Activated naive CD8-positive, alpha-beta T cell treated with anti-CD3 and anti-CD28 coated beads, Interleukin-2, amount 10 ng/mL, durations not matched to agents 7 days and 5 days (primary cell): ENCODE measurements at places on chromosomes 7 and 10. TPM values are rescaled to one million over a fixed set of nuclear protein-coding genes. Genes with fewer than 3 reads are reported as not detected.

Gene ANTXRL
- not detected for total RNA-seq

Gene SLC26A3
- total RNA-seq = not detected

Gene NME8
- not detected for total RNA-seq

Gene C7orf57
- 0.40 TPM for total RNA-seq

Gene CFAP69
- total RNA-seq = not detected

Gene FOXK1
- total RNA-seq = 42.1 TPM

Gene TEX36
- total RNA-seq = not detected

Gene RASA4B
- 18.0 TPM for total RNA-seq

Gene PRTFDC1
- total RNA-seq = 2.0 TPM

Gene NEBL
- not detected for total RNA-seq

Gene GDF10
- total RNA-seq = 0.11 TPM

Gene CYP2E1
- 0.80 TPM for total RNA-seq

DNA sequence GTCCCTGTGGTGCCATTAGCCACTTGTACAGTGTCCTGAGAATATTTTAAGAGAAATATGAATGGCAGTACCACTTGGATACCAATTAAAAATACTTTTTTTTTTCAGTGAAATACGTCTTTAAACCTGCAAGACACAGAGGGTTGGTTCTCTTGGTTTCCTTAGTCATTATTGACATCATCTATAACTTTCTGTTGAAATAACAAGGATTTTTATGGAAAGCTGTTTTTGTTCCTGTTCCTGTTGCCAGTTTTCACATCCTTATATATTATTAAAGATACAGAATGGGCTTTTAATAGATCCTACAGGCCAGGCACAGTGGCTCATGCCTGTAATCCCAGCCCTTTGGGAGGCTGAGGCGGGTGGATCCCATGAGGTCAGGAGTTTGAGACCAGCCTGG is 579.9 kb downstream of the AUTS2 start:
- no peak for DNase-seq

GRCh38 chr7:73995330-73995729 is 32.6 kb upstream of the ELN start:
- no peak for DNase-seq

DNA sequence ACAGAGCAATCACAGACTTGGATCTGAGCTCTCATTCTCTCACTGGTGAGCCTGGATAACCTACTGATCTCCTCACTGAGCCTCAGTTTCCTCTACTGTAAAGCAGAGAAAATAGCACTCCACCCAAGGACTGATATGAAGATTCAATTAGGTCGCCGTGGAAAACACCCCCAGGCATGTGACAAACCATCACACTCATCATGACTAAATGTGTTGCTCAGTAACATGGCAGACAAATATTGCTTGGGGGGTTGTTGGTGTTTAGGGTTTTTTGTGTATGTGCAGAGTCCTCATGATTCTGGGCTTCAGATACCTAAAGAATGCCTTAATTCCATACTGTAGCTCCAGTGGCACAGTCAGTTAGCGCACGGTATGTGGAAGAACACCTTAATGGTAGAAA is 122.1 kb upstream of the TCF7L2 start:
- DNase-seq = no peak

DNA sequence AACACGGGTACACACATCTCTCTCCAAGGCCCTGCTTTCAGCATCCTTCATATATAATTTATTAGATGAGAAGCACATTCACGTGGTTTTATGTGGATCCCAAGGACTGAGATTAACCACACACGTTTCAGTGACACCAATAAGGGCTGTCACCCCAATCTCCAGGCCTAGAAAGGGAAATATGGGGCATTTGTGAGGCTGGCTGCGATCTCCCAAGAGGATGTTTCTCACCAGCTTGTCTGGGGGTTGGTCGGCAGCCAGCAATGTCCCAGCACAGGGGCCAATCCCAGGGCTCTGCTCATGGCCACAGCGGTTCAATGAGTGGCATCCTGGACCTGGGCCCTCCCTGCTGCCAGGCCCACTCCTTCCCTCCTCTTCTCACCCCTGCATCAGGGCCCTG is 115.5 kb downstream of the ITIH5 start:
- DNase-seq = no peak

- no peak for DNase-seq
Measured at GRCh38 chr10:89351780-89352597, 24.2 kb downstream of the IFIT3 start.

GRCh38 chr10:69119896-69120295 is 4.1 kb upstream of the VPS26A start:
- DNase-seq = no peak

DNA sequence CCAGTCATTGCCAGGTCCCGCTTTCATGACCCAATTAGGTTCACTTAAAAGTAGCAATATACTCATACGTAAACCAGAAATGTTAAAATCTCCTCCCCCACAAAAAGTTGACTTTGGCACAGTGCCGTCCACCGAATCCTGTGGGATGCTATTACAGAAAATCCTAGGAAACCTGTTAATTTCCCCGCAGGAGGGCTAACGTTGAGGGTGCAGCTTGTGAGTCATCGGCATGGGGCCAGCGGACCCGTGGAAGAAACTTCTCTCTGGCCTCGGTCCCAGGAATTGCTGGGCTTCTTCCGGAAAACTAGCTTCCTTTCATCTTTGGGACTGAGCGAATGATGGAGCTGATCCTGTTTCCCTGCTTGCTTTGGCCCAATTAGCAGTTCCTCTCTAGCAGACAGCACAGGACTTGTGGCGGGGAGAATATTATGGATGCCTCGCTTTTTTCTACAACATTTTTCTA is 13.5 kb downstream of the CRYGN start:
- DNase-seq = no peak

GRCh38 chr10:98391065-98391464 is 23.9 kb downstream of the PYROXD2 start:
- no peak for DNase-seq

DNA sequence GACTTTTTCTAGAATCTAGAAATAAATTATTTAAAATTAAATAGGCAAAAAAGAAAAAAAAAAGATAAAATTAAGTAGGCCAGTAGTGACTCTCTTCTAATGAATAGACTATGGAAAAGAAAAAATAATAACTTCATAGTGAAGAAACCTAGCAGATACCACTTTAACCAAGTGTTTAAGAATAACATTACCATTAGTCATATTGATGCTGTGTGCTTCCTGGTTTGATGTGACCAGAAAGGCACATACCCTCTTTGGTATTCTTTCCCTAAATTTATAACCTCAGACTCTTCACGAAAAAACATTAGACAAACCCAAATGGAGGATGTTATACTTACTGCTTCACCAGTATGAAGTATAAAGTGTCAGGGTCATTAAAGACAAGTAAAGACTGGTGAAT is 42.6 kb downstream of the KIF20B start:
- DNase-seq = no peak

GRCh38 chr10:113219446-113219845 is 269.4 kb downstream of the TCF7L2 start:
- DNase-seq = no peak

DNA sequence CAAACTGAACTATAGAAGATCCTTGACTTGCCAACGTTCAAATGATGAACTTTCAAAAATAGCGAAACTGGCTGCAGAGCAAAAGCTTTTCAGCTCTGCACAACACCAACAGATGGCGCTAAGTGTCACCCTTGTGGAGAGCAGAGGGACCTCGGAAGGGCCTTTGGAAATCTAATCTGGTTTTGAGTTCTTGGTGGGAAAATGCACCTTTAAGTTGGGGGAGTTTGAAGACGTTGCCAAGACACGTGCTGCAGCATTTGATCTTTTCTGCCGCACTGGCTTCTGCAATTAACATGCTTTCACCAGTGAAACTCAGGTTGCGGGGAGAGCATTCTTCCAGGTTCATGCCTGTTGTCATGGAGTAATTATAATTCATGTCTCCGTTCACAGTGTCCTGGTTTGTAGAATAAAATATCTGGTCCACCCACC is 26.3 kb upstream of the WDR11 start:
- no peak for DNase-seq

DNA sequence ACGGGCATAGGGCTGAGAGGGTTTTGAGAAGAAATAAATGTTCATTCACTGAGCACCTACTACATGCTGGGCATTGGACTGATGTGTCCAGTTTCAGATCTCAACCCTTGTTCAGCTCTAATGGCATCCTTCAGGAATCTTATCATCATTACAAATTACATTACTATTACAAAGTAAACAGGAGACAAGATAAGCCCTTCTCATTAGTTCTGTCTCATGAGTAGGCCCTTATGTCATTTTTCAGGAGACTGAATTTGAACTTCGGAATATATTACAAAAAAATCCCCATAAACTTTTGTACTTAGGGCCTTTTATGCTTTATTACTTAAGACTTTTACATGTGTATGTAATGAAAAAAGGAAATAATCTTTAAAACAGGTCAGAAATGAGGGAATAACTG is 289.7 kb downstream of the BAMBI start:
- no peak for DNase-seq

DNA sequence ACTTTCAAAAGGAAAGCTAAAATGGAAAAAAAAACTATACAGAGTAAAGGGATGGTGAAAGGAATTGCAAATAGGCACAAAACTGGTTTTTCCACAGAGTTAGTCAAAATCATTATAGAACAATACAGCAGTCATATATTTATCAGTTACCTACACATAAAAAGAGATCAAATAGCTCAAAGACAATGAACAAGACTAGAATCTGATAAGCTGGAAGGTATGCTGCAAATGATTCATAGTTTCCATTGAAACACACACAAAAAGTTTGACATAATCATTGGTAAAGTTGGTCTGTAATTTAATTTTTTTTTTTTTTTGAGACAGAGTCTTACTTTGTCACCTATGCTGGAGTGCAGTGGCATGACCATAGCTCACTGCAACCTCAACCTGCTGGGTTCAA is 92.4 kb upstream of the SGCE start:
- no peak for DNase-seq

- no peak for DNase-seq
Measured at GRCh38 chr7:70674571-70675010, 457.4 kb upstream of the GALNT17 start.

DNA sequence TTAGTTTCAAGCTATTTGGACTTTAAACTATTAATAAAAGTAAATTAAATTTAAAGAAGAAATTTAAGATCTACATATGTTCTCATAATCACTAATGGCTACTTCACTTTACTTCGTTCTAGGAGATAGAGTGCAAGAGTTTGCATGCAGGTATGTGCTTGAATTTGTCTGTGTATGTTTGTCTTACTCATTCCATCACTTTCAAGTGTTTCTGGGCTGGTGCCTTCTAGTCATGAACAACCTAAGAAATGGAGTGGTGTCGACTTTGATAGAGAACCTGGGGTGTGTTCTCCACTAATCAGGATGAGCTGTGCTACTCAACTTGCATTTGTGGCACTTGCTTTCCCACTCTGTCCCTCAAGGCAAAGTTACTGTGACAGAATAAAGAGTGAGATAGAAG is 169.9 kb downstream of the KCND2 start:
- no peak for DNase-seq

- no peak for DNase-seq
Measured at GRCh38 chr10:77636967-77637531, 559 bp downstream of the KCNMA1 start.

- no peak for DNase-seq
Measured at GRCh38 chr10:101238732-101239105, 9.5 kb upstream of the LBX1 start.
